T-cell (primary cell): ENCODE measurements at places on chromosomes 3 and 15.

DNA sequence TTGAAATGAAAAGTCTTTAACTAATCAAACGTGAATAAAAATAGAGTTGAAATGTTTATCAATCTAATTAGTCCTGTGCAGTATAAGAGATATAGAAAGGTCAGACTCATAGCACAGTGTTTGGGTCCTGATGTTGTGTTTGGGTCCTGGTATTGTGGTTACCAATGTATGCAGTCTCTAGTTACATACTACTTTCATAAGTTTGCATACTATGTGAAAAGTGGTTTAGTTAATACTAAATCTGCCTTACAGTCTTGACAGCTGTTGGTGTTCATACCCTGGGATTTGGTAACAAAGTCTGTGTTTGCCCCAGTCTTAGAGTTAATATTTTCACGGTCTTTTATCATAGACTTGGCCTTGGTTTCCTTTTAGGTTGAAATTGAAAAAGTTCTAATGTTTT lies 41.7 kb downstream of the KIF15 start:
- no peak for DNase-seq
- H3K27me3 ChIP-seq, result no peaks in the 10 kb centered on the region
- no peak overlapping the region for H3K27ac ChIP-seq
- no peaks in the 10 kb centered on the region for H3K36me3 ChIP-seq
- H3K4me1 ChIP-seq, result no peaks in the 10 kb centered on the region

DNA sequence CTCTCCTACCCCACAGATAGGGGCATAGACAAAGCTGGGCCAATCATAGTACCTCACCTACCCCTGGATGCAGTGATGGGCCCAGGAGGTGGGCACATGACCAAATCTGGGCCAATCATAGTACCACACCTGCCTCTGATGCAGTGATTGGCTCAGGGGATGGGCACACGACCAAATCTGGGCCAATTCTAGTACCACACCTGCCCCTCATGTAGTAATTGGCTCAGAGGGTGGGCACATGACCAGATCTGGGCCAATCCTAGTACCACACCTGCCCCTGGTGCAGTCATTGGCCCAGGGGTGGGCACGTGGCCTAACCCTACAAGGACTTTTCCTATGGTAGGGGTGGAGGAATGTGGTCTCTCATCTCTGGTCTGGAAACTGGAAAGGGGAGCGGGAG lies 56.9 kb upstream of the MEF2A start:
- H3K27ac ChIP-seq, result no peak overlapping the region
- no peak overlapping the region for H3K4me3 ChIP-seq
- peaks cover 17% of the 10 kb centered on the region for H3K4me1 ChIP-seq
- H3K27me3 ChIP-seq, result no peaks in the 10 kb centered on the region
- H3K36me3 ChIP-seq, result no peaks in the 10 kb centered on the region

DNA sequence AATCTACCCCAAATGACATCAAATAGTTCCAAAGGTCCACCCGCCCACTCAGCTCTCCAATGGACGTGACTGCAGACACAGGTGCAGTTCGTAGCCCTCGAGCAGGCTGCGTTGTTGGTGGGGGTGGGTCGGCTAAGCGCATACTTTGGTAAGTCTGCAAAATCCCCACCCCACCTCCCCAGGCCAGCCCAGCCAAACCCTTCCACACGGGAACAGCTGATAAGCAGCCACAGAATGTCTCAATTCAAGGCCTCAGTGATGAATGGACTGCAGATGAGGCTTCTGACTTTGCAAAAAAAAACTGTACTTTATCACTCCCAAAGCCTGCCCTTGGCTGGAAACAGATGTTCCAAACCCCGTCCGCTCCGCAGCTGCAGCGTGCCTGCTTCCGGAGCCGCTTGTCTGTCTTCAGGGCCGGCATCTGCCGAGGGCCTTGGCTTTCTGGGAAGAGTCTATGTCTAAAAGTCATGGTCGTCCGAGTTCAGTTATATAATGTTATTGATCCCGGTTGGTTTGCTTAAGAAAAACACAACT lies 38.2 kb downstream of the PCSK6 start:
- H3K36me3 ChIP-seq, result no peaks in the 10 kb centered on the region
- no peaks in the 10 kb centered on the region for H3K4me1 ChIP-seq
- no peaks in the 10 kb centered on the region for H3K27me3 ChIP-seq

GRCh38 chr3:192259661-192260060 lies 467.7 kb downstream of the FGF12 start:
- H3K27ac ChIP-seq, result no peak overlapping the region
- no peaks in the 10 kb centered on the region for H3K4me1 ChIP-seq
- no peak for DNase-seq
- no peaks in the 10 kb centered on the region for H3K27me3 ChIP-seq
- H3K4me3 ChIP-seq, result no peak overlapping the region

GRCh38 chr3:195025056-195025883 lies 245.7 kb downstream of the XXYLT1 start:
- H3K4me1 ChIP-seq, result no peaks in the 10 kb centered on the region
- H3K4me3 ChIP-seq, result no peak overlapping the region
- H3K36me3 ChIP-seq, result no peaks in the 10 kb centered on the region
- no peak overlapping the region for H3K27ac ChIP-seq

DNA sequence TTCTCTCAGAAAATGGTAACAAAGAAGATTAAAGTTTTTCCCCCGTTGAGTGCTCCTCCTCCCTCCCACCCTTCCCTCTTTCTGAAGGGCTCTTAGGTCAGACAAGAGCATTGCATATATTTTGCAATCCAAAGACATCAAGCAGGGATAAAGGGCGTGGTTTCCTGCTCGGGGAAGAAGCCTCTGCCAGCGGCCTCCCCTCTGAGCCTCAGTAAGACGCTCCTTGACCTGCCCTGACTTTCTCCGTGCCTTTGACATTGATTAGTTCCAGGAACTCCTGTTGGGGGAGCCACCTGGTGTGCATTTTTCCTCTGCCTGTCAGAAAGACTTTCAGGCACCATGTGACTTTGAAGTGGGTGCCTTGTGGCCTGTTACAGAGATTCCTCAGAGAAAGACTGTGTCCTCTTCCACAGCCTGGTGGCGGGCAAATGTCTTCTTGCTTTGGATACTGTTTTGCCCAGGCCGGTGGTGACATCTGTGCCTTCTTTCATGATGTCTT lies 87.2 kb upstream of the TBL1XR1 start:
- no peaks in the 10 kb centered on the region for H3K36me3 ChIP-seq
- DNase-seq, result no peak
- no peak overlapping the region for H3K27ac ChIP-seq
- peaks cover 16% of the 10 kb centered on the region for H3K4me1 ChIP-seq
- no peaks in the 10 kb centered on the region for H3K27me3 ChIP-seq
- H3K4me3 ChIP-seq, result no peak overlapping the region

DNA sequence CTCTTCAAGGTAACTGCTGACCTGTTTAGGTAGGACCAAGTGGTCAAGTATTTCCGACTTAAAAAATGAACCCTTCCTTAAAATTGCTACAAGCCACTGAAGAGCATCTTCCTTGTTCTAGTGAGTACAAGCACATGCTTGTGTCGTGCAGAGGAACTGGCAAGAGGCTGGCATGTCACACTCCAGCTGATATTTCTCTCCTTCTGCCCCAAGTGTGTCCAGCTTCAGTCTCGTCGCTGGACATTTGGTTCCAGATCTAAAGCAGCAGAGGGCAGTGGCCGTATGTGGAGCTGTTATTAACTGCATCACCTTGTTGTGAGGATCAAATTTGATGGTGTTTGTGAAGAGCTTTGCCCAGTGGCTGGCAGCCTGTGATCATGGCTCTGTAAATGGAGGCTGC lies 10.0 kb downstream of the RBP2 start:
- H3K4me1 ChIP-seq, result no peaks in the 10 kb centered on the region
- no peak for DNase-seq
- H3K4me3 ChIP-seq, result no peak overlapping the region
- H3K27me3 ChIP-seq, result no peaks in the 10 kb centered on the region
- no peak overlapping the region for H3K27ac ChIP-seq

DNA sequence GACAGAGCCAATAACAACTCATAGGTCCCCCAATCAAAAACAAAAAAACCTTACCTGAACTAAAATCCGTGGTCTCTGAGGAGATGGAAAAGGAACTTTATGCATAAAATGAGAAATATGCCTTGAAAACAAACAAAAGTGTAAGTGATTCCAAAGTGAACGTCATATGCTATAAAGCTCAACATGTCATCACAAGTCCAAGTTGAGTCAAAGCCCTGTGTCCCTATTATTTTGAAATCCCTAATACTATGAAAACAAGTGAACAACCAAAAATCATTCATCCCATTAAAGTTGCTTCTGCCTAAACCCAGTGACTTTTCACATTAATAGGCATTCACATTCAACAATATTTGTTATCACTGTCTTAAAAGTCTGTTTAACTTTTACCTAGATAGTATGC lies 59.4 kb downstream of the DENND4A start:
- H3K36me3 ChIP-seq, result no peaks in the 10 kb centered on the region
- no peaks in the 10 kb centered on the region for H3K4me1 ChIP-seq
- H3K27ac ChIP-seq, result no peak overlapping the region
- H3K27me3 ChIP-seq, result no peaks in the 10 kb centered on the region

DNA sequence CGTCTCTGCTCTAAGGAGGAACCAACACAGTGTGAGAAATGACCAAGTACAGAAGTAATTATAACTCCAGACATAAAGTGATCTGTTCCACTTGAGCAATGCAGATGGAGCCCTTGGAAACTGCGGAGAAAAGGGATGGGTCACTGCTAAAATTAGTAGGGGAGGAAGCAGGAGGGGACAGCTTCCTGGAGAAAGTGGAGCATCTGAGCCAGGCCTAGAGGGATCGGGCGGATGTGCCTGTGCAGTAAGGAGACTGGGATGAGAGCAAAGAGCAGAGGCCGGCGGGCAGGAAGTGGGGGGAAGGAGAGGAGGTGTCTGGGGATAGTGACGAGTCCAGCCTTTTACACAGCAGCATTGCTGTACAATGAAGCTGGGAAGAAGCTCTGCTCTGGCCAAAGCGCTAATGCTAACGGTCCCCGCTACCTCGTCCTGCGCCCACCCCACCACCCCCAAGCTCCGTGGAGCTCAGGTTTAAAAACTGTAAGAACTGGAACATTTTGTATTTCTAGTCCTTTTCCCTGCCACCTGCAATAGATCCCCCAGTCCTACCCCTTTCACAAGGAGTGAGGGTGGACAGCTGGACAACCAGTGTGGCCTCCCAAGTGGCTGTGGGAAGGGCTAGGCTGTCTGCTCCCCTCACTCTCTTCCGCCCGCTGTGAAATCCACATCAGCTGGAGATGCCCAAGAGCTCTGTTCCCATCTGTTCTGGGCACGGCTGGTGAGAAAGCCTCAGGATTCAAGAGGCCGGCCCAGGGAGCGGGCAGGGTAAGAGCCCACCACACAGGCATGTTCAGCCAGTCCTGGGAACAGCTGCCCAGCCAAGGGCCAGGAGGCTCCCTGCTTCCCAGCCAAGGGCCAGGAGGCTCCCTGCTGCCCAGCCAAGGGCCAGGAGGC lies 53.0 kb upstream of the HES1 start:
- DNase-seq, result no peak
- peaks cover 24% of the 10 kb centered on the region for H3K27me3 ChIP-seq
- H3K36me3 ChIP-seq, result no peaks in the 10 kb centered on the region
- no peaks in the 10 kb centered on the region for H3K4me1 ChIP-seq
- H3K27ac ChIP-seq, result no peak overlapping the region
- H3K4me3 ChIP-seq, result no peak overlapping the region

DNA sequence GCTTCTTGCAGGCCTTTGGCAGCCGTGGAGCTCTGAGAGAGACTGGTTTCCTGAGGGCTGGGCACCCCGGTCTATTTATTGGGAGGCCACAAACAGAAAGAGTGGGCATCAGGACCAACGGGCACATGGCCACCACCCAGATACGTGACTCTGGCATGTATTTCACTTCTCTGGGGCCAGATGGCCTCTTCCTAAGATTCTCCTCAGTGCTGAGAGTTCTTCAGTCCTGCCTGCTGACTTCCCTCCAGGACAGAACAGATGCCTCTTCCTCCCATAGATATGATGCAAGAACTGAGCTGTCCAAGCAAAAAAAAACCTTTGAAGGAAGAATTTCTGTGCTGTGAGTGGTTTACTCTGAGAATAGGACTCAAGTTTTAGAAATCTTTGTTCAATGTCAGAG lies 107.7 kb downstream of the IGF2BP2 start:
- no peak overlapping the region for H3K27ac ChIP-seq
- H3K4me3 ChIP-seq, result no peak overlapping the region
- DNase-seq, result no peak
- no peaks in the 10 kb centered on the region for H3K4me1 ChIP-seq
- H3K36me3 ChIP-seq, result no peaks in the 10 kb centered on the region

DNA sequence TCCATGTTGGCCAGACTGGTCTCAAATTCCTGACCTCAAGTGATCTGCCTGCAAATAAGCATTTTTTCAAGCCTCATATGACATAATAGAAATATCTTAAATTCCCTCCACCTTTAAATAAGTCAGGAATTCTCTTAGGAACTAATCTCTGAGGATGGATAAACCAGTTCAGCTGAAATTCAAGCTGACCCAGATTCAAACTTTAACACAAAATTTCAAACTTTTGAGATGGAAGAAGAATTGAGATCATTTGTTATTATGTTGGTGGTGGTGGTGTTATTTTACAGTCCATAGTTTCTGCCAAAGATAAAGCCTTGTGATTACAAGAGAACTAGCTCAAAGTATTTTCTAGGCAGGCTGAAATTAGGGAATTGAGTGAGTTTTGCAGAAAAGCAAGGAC lies 85.5 kb downstream of the SSR3 start:
- no peak overlapping the region for H3K27ac ChIP-seq
- H3K27me3 ChIP-seq, result no peaks in the 10 kb centered on the region
- H3K4me1 ChIP-seq, result no peaks in the 10 kb centered on the region

DNA sequence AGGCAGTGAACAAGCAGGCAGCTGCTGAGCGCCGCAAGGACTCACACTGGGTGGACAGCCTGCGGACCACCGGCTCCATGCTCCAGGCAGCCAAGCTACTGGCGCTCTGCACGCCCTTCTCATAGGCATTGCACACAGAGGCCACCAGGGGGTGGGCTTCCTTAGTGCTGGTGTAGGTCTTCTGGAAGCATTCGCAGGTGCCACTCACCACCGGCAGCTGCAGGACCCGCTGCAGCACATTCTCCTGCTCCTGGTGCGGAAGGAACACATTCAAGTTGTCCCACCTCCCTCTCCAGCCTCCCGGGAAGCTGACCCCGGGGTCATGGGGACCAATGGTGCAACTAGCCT lies 6.0 kb downstream of the PLIN1 start:
- peaks cover 19% of the 10 kb centered on the region for H3K27me3 ChIP-seq
- DNase-seq, result no peak
- no peaks in the 10 kb centered on the region for H3K4me1 ChIP-seq
- no peak overlapping the region for H3K4me3 ChIP-seq

DNA sequence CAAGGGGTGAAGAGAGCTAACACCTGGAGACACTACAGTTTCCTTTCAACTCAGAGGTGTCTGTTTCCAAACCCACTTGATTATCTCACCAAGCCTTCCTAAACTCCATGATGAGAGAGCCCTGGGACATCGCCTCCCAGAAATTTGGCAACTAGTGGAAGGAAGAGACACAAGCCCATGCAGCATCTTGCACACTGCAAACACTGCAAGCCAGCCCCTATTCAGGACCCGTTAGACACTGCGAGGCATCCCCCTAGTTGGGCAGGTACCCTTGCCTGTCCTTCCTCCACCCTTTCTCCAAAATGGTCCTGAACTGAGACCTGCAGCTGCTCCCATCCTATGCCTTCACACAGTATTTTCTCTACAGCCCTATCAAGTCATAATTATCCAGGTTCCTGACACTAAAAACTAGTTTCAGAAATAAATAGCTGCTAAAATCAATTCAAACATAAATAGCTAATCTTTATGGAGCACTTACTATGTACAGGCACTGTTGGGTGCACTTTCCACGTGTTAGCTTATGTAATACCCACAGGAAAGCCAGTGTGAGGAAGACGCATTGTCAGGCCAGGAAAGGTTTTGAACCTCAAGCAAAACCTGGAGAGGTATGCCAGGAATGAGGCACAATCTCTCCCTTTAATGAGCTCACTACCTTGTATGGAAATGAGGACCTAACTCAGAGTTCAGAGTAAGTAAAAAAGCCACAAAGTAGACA lies 2.8 kb downstream of the MAGI1 start:
- H3K27me3 ChIP-seq, result no peaks in the 10 kb centered on the region
- H3K4me1 ChIP-seq, result no peaks in the 10 kb centered on the region
- no peak overlapping the region for H3K27ac ChIP-seq
- no peak for DNase-seq
- H3K4me3 ChIP-seq, result no peak overlapping the region
